Neural crest cell (in vitro differentiated cells): ENCODE measurements at places on chromosomes 12 and 14. TPM values are rescaled to one million over a fixed set of nuclear protein-coding genes. Genes with fewer than 3 reads are reported as not detected.

- no peak for DNase-seq
- H3K27ac ChIP-seq, result no peak overlapping the region
- H3K4me3 ChIP-seq, result no peak overlapping the region
- H3K4me1 ChIP-seq, result peaks cover 3% of the 10 kb centered on the region
- H3K27me3 ChIP-seq, result peaks cover 2% of the 10 kb centered on the region
Observed at GRCh38 chr14:105072381-105072861, 7.2 kb upstream of the GPR132 start.

GRCh38 chr14:69073915-69074314 is 79.0 kb downstream of the DCAF5 start:
- H3K4me3 ChIP-seq, result no peak overlapping the region
- H3K4me1 ChIP-seq, result peaks cover 4% of the 10 kb centered on the region
- peaks cover 10% of the 10 kb centered on the region for H3K36me3 ChIP-seq
- H3K27me3 ChIP-seq, result no peaks in the 10 kb centered on the region

DNA sequence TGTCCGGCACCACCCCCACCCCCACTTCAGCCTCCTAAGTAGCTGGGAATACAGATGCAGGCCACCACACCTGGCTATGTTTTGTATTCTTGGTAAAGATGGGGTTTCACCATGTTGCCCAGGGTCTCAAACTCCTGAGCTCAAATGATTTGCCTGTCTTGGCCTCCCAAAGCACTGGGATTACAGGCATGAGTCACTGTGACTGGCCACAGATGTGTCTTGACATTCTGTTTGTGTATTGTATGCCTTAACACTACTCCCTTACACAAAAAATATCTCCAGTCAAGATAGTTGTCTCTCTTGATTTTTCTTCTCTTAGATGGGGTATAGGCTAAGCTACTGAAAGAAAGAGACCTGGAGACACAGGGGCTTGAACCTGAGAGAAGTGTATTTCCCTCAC is 17.6 kb downstream of the CLEC14A start:
- peaks cover 10% of the 10 kb centered on the region for H3K27me3 ChIP-seq
- no peaks in the 10 kb centered on the region for H3K4me1 ChIP-seq
- H3K27ac ChIP-seq, result no peak overlapping the region
- no peak for DNase-seq

DNA sequence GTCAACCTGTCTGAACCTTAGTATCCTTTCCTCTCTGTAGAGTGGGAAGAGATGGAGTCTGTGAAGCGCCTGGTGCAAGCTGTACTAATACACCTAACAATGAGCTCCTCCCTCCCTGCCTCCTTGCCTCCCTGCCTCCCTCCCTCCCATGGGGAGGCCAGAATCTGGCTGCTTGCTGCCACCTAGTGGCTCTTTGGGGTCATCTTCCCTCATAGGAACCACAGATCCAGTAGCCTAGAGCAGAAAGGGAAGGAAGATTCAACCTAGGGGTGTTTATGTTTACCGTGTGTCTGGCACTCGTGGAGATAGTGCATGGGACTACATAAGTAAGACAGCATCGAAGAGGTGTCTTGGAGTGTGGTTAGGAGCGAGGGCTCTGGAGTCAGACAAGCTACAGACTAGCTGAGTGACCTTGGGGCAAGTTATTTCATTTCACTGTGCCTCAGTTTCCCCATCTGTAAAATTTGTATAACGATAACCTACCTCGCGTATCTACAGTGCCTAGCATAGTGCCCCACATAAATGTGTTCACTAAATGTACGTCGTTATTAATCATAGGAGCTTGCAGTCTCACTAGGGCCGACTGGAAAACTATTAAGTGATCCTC is 35.5 kb upstream of the TSPAN9 start:
- H3K27ac ChIP-seq, result no peak overlapping the region
- peak; percentile 54 for DNase-seq
- no peaks in the 10 kb centered on the region for H3K27me3 ChIP-seq

- no peak for DNase-seq
- H3K36me3 ChIP-seq, result peaks cover 8% of the 10 kb centered on the region
- no peak overlapping the region for H3K4me3 ChIP-seq
Observed at GRCh38 chr12:91667694-91668093, 478.0 kb downstream of the BTG1 start.

GRCh38 chr12:30700216-30700900 is 4.7 kb upstream of the IPO8 start:
- no peak overlapping the region for H3K27ac ChIP-seq
- H3K27me3 ChIP-seq, result no peaks in the 10 kb centered on the region
- H3K36me3 ChIP-seq, result no peaks in the 10 kb centered on the region
- DNase-seq, result no peak
- H3K4me3 ChIP-seq, result peak overlapping the region; percentile 5

GRCh38 chr14:52356025-52356424 is 41.9 kb downstream of the PTGER2 start:
- no peak for DNase-seq
- H3K4me3 ChIP-seq, result no peak overlapping the region
- no peaks in the 10 kb centered on the region for H3K4me1 ChIP-seq
- H3K27ac ChIP-seq, result no peak overlapping the region
- H3K36me3 ChIP-seq, result no peaks in the 10 kb centered on the region
- no peaks in the 10 kb centered on the region for H3K27me3 ChIP-seq

DNA sequence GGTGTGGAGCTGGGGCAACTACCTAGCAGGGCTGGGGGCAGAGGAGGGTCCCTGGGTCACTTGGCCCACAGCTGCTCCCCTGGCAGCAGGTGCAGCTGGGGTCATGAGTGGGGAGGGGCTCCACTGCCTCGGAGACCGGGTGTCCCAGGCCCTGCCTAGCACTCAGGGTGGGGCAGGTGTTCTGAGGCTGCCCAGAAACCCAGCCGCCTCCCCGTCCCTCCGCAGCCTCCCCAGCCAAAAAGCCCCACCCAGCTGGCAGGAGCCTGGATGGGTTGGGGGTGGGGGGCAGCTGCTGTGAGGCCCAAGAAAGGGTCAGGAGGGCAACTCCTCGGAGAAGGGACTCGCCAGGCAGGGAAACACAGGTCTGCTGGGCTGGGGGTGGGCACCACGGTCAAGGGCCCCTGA is 11.2 kb downstream of the AHNAK2 start:
- H3K36me3 ChIP-seq, result no peaks in the 10 kb centered on the region
- H3K27me3 ChIP-seq, result peaks cover 6% of the 10 kb centered on the region
- H3K27ac ChIP-seq, result no peak overlapping the region

- no peaks in the 10 kb centered on the region for H3K27me3 ChIP-seq
- no peaks in the 10 kb centered on the region for H3K4me1 ChIP-seq
- no peak for DNase-seq
- no peak overlapping the region for H3K27ac ChIP-seq
Observed at GRCh38 chr14:80587096-80587724, 354.3 kb downstream of the CEP128 start.

- no peaks in the 10 kb centered on the region for H3K4me1 ChIP-seq
- DNase-seq, result no peak
- no peak overlapping the region for H3K4me3 ChIP-seq
- no peak overlapping the region for H3K27ac ChIP-seq
- no peaks in the 10 kb centered on the region for H3K27me3 ChIP-seq
Observed at GRCh38 chr12:110704750-110705149, 15.8 kb upstream of the HVCN1 start.

Gene DERA
- 34.1 and 43.0 TPM in 2 replicates for total RNA-seq

Gene SOX5
- 86.6 and 86.8 TPM in 2 replicates for total RNA-seq

Gene SALL2
- 160 and 164 TPM in 2 replicates for total RNA-seq
